ENCODE measurements at places on chromosomes 13 and 19.

DNA sequence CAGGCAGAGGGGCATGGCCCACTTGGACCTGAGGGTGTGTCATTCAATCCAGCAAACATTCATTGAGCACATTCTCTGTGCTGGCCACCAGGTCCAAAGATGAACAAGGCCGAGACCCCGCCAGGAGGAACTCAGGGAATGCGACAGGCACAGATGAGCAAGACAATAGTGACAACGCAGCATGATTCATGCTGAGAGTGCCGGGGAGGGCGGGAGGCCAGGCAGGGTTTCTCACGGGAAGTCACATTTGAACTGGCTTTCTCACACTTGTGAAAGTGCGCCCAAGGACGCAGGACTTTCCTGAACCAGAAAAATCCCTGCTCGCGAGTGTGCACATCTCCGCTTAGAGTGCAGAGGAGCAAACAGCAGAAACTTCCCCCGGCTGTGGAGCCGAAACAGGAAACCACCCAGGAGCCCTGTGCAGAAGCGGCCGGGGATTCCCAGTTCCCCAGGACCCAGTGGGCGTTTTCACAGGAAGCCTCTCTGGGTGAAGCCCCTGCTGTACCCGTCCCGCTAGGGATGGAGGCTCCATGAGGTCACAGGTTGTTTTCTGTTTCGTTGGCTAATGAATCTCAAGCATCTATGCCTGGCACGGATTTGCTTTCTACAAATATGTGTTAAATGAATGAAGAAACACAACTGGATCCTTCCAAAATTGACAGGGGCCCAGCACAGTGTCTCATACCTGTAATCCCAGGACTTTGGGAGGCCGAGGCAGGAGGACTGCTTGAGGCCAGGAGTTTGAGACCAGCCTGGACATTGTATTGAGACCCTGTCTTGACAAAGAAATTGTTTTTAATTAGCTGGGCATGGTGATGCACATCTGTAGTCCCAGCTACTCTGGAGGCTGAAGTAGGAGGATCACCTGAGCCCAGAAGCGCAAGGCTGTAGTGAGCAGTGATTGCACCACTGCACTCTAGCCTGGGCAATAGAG lies 68.4 kb upstream of the TM9SF2 start:
- peak; percentile 82 for DNase-seq

GRCh38 chr19:42919757-42920079 lies 2.0 kb upstream of the PSG6 start:
- DNase-seq: no peak

- DNase-seq: no peak
These were observed 34.3 kb upstream of the STARD13 start for GRCh38 chr13:33319859-33320258.

DNA sequence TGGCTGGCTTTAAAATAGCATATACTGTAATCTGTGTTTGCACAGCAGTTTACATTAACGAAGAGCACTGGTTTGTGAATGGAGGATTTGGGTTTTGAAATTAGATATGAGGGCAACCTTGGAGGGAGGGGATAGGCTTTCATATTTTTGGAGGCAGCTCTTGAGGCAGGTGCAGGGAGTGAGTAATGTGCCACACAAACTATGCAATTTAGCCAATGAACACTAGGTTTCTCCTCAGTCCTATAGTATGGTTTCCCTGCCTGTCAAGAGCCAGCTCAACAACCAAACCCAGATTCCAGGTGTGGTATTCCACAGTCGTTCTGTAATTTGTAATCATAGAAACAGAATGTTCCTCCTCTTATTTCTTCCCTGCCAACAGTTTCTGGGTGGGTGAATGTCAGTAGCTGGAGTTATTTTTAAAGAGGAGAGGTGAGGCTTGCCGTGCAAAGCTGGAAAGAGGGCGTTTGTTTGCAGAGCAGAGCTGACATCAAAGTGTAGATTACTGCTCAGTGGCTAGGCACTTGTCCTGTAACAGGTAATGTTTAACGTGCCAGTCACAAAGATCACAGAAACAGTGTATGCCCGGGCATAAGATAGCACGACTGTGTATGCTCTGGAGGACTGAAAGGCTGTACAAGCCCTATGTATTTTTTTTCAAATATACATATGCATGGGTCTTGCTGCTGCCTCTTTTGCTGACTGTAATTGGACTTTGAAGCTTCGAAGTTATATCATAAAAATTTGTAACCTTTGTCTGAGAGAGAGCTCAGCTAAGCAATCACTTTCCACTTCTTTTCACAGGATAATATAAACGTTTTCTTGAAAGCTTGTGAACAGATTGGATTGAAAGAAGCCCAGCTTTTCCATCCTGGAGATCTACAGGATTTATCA lies 124.2 kb downstream of the LMO7 start:
- no peak for DNase-seq

GRCh38 chr13:85236413-85236812 lies 562.8 kb downstream of the SLITRK6 start:
- DNase-seq: no peak

DNA sequence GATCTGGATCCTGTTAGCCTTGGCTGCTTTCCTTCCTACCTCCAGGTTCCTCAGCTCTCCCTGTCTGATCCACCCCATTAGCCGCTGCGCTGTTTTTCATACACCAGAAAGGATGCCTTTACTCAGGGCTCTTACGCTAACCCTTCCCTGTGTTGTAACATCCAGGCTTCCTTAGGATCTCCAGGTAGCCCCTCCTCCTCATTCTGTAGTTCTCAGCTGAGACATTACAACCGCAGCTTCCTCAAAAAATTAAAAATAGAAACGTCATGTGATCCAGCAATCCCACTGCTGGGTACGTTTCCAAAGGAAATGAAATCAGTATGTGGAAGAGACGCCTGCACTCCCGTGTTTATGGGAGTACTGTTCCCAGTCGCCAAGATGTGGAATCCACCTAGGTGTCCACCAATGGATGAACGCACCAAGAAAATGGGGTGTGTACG lies 18.4 kb upstream of the MYADM start:
- DNase-seq: peak; percentile 84

Measured in HL-60 (cell line).